ENCODE measurements at places on chromosomes 5 and 9.

- no peak for DNase-seq
Observed at GRCh38 chr5:141681295-141681694, 735 bp downstream of the ARAP3 start.

DNA sequence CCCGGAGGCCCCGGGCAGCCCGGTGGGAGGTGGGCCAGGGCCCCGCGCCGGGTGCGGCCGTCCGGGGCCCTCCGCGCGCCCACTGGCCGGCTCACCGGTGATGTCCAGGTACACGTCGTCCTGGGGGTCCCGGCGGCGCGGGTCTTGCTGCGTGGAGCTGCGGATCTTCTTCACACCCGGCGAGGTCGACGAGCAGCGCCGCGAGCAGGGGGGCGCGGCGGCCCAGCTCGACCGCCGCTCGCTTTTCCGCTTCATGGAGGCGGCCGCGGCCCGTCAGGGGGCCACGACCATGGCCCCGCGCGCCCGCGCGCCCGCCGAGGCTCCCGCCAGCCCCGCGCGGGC is 548 bp downstream of the CDC14B start:
- no peak for DNase-seq

GRCh38 chr5:1323803-1324173 is 21.1 kb downstream of the CLPTM1L start:
- no peak for DNase-seq

DNA sequence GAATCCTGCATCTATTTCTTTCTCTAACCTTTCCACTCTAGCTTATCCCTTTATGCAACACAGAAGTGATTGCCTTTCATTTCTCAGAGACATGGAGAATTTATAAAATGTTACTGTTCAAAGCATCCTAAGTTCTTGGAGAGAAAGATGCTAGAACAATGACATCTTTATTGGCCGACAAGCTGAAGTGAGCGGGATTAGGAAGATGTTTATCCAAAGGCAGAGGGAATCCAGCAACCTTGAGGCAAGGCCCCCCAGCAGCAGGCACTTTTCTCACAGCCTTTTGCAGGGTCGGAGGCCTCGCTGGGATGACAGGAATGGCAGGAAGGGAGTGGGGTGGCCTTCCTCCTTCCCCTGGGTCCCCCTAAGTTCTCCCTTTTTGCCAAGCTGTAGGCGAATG is 204.8 kb downstream of the GAPVD1 start:
- DNase-seq, result no peak

GRCh38 chr5:171961117-171961516 is 45.3 kb downstream of the FBXW11 start:
- DNase-seq, result no peak

DNA sequence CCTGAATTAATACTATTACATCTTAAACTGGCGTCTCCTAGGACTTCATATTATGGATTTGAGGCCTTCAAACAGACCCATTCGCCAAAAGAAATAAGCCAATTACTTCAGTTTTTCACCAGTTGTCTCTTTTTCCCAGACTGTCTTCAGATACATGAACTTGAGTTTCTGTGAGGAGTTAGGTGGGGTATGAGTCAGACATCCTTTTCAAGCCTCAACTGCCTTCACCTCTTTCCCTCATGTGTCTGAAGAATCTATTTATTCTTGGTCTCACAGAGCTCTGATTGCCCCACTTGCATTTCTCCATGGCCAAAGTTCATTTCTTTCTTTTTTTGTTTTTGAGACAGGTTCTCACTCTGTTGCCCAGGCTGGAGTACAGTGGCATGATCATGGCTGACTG is 12.5 kb downstream of the WNT8A start:
- DNase-seq, result no peak

- DNase-seq, result no peak
Observed at GRCh38 chr9:130036099-130036498, 6.9 kb downstream of the FNBP1 start.

- no peak for DNase-seq
Observed at GRCh38 chr9:89774858-89775370, 170.1 kb downstream of the GADD45G start.

GRCh38 chr5:34666392-34667080 is 10.4 kb downstream of the RAI14 start:
- no peak for DNase-seq

DNA sequence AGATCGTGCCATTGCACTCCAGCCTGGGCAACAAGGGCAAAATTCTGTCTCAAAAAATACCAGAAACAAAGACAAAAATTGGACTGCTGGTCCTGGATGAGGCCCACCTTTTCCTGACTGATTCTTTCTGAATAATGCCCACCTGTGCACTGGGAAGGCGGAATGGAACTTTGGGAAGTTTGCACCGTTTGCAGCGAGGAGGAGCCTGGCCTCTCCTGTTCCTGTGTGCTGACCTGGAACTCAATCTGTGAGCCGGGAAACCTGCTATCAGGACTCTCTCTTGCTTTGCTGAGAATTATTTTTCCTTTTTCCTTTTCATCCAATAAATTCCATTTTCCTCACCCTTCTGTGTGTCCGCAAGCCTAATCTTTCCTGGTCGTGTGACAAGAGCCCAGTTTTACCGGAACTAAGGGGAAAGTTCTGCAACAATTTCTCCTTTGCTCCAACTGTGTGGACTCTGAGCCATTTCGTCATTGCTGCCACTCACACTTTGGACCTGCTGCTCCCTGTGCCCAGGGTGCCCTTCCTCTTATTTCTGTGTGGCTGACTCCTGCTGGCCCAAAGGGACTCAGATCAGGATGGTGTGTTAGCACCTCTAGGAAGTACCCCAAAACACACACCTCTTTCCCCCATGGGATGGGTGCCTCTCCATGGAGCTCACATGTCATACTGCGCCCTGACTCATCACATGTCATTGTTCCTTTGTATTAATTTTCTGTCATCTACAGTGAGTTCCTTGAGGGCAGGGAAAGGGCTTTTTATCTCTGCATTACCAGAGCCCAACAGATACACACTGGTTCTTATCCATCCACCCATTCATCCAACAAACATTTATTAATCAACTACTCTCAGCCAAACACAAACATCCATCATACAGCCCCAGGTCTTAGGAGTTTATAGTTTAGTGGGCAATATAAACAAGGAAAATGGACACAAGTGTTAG is 4.7 kb upstream of the GLRX start:
- no peak for DNase-seq

GRCh38 chr5:154190595-154191304 is at the start of gene GALNT10:
Gene GALNT10, plus strand, starts transcription at chr5:154190733. Its CDS starts 134 bp downstream, at chr5:154190867.
- peak; percentile 65 for DNase-seq

GRCh38 chr5:150119421-150120061 is 33.2 kb upstream of the CSF1R start:
- no peak for DNase-seq

- no peak for DNase-seq
Observed at GRCh38 chr5:58412932-58413331, 47.0 kb downstream of the PLK2 start.

- no peak for DNase-seq
Observed at GRCh38 chr5:143376911-143377813, 26.3 kb downstream of the NR3C1 start.

DNA sequence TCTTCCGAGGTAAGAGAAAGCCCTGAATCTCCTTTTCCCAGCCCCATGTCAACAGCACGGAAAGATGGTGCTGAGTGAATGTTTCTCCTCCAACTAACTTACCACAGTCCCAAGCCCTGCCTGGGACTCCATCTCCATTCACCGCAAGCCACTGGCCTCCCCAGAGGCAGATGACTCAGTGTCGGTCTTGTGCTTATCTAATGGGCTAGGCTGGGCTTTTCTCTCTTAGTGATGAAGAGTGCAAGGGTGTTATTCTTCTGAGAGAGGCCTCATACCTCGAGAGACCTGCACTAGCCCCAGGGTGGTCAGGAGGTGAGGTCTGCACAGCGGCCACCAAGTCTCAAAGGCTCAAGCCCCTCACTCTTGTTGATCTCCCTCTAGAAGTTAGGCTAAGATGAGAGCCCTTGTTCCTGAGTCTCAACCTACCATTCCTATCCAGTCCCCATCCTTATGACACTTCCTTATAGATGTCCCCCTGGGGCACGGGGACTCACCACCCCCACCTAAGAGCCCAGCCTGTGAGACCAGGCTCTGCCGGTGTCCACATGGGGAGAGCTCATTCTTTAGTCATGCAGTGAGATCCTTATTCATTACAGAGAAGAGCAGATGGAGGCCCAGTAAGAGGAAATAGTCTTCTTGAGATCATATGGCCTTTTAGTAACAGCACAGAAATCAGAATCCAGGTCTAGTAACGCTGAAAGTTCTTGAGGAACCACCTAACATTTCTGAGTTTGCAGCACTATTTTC is 127.0 kb downstream of the SAXO1 start:
- DNase-seq, result no peak

- peak; percentile 9 for DNase-seq
Observed at GRCh38 chr9:91060520-91061343, 259.1 kb downstream of the SYK start.

- DNase-seq, result no peak
Observed at GRCh38 chr5:26569241-26569928, 469.0 kb downstream of the CDH9 start.

GRCh38 chr5:72608297-72608696 is 101.1 kb upstream of the ZNF366 start:
- peak; percentile 85 for DNase-seq

GRCh38 chr9:124621371-124622328 is 114.5 kb upstream of the NR5A1 start:
- no peak for DNase-seq

DNA sequence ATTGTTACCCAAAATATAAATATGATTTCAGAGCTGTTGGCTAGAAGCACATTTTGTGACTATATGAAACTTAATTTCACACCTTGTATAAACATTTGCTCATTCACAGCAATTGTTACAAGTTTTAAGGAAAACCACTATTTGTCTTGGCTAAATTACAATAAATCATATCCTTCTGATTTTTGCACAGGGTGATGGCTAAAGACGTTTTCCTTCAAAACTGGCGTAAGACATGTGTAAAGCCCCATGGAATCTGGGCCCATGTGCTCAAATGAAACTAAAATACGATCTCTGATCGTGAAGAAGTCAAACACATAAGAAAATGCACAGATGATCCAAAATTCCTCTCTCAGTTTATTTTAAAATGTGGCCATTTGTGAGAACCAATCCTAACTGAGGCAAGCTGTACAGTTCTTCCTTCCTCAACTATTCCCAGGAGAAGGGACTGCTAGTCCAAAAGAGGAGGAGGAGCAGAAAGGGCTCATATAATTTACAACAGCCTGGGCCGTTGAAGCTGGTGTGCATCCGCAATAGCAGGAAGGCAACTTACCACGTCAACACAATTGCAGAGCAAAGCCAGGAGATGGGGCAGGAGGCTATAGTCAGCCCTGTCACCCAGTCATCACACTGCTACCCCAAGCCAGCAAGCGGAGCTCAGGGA is 98.4 kb downstream of the MED27 start:
- no peak for DNase-seq

DNA sequence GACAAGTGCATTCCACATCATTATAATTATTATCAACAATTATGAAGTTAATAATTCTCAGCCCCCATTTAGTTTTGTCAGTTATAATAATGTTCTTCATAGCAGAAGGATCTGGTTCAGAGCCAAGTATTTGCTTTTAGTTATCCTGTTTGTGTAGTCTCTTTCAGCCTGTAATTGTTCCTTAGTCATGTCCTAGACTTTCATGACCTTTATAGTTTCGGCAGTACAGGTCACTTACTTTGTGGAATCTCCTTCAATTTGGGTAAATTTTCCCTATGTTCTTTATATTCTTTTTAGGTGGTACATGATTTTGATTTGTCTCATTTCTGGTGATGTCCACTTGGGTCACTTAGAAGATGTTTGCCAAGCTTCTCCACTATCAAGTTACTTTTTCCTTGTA is 34.3 kb downstream of the UBE2R2 start:
- no peak for DNase-seq

DNA sequence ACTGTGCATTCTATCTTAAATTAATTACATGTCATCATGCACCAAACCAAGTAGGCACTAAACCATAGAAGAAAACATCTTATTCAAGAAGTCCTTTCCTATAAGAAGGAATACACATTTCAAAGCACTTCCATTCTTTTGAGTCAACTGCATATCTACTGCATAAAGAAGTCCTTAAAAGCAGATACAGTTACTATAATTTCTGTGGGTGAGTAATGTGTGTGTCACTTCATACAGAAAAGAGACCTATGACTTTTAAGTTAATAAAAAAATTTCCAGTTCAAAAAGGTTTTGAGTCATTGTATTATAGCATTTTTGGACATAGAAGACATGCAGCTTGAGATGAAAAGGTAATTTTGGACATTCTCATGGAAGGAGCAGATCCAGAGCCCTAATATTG is 125.0 kb downstream of the DTWD2 start:
- no peak for DNase-seq

DNA sequence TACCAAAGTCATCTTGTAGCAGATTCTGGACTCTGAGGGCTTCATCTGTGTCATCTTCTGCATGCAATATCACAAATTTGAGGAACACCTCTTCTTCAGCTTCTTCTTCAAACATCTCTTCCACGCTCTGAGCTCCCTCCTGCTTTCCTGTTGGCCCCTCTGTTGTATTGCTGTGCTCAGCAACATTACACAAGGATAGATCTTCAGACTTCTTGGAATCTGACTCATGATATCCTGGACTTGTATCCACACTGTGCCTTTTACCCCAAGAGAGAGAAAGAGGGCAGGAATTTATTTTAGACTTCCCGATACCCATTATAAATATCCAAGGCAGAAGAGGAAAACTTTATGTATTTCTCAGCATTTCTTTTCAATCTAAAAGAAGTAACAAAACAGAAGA is 21.3 kb downstream of the TICAM2 start:
- DNase-seq, result no peak

DNA sequence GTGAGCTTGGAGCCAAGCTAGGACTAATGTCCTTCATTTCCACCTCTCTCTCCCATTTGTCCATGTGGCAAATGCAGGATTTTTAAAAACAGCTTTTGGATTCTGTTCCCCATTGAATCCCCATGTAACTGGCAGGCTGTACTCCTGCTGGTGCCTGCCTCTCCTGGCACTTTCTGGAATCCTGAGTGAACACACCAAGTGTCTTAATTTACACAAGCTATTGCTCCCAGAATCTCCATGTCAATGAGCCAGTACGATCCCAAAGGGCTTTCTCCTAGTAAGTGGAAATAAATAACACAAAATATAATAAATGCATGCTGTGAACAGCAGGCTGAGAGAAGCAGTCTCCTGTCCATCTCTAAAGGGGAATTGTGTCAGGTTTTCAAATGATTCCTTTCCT is 88.4 kb upstream of the WWC1 start:
- DNase-seq, result no peak

DNA sequence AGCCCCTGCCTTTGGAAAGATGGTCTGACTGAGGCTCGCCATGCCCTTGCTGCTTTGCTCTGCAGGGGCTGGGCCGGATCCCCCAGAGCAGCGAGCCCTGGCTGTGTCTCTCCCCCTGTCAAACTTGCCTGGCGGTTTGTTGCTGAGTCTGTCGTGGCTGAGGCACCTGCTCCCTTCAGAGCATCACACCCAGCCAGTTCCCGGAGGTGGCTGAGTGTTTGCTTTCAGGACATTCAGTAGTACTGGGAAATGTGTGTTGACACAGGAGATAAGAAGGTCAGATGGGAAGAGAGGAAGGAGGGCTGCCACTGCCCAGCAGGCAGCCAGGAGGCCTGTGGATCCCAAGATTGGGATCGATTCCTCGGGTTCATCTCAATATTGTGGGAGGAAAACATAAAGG is 62.9 kb downstream of the GADD45G start:
- no peak for DNase-seq
